ENCODE measurements at places on chromosomes 2 and 18.

DNA sequence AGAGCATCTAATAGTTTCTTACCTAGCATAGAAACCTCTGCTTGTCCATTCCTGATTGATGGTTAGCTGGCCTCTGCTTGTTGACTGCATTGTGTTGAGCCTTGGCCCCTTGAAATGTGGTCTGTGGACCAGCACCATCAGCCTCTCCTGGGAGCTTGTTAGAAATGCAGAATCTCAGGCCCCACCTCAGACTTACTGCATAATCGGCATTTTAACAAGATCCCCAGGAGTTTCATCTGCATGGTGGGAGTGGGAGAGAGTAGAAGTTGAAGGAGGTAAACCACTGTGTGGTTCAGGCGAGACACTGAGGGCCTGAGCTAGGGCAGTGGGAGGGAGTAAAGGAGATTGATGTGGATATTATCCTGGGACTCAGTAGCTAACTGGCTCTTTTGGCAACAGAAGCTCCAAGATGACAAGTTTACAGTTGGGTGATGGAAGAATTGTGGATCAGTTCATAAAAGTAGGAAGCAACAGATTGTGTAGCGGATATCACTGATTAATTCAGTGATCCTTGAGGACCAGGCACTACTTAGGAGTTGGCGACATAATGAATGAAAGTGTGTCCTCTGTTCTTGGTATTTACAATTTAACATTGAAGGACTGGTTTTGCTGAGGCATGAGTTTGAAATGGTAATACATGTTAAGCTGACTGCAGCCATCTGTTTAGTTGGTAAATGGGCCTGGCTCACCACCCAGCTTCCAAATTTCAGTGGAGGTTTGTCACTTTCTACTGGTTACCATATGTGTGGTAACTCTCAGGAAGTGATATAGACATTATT lies 20.9 kb downstream of the PHLPP1 start:
- DNase-seq = no peak

- DNase-seq = no peak
Observed at GRCh38 chr18:55326134-55326533, 261.9 kb downstream of the TCF4 start.

- DNase-seq = no peak
Observed at GRCh38 chr2:2152451-2152850, 178.6 kb downstream of the MYT1L start.

GRCh38 chr18:43665105-43665788 lies 388.0 kb upstream of the SYT4 start:
- no peak for DNase-seq

DNA sequence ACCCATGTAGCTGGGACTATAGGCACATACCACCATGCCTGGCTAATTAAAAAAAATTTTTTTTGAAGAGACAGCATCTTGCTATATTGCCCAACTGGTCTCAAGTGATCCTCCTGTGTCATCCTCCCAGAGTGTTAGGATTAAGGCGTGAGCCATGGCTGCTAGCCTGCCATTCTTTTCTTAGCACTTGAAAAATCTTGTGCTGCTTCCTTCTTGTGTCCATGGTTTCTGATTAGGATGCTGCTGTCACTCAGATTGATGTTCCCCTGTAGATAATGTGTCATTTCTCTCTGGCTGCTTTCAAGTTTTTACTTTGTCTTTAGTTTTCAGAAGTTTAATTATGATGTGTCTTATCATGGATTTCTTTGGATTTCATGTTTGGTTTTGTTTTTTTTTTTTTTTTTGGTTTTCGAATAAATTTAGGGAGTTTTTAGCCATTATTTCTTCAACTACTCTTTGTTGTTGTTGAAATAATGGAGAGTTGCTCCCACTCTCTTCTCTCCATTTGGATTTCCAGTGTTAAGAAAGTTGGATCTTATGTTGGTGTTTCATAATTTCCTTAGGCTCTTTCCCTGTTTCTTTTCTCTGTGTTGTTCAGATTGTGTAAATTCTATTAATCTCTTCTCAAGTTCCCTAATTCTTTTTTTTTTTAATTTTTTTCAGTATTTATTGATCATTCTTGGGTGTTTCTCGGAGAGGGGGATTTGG lies 2.5 kb downstream of the ATP9B start:
- peak; percentile 85 for DNase-seq

DNA sequence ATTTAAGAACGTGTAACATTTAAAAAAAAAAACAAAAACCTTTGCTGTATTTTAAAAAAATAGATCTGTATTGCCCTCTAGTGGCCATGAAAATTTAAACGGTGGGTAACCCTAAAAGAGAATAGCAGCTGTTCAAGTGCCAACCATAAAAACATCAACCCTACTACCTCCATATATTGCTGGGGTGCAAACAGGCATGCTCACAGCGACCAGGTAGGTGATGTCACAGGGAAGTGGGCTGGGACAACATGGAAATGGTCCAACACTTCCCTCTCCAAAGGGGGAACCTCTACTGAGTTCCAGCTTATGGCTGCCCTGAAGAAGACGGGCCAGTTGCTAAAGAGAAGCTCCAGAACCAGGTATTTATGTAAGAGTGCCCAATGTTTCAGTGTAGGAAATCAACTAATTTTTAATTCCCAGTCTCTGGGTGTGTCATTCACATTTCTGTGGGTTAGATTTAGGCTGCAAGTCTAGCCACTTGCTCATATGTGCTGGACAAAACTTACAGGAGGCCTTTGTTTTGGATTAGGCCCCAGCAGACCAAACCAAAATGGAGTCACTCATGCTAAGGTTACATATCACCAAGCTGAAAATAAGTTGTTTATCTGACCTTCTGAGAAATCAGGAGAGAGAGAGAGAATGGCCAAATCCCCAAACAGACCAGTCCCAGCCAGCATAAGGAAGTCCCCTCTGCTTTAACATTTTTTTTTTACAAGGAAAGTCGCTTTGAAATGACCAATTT lies 54.5 kb downstream of the SKA1 start:
- DNase-seq = peak; percentile 16

DNA sequence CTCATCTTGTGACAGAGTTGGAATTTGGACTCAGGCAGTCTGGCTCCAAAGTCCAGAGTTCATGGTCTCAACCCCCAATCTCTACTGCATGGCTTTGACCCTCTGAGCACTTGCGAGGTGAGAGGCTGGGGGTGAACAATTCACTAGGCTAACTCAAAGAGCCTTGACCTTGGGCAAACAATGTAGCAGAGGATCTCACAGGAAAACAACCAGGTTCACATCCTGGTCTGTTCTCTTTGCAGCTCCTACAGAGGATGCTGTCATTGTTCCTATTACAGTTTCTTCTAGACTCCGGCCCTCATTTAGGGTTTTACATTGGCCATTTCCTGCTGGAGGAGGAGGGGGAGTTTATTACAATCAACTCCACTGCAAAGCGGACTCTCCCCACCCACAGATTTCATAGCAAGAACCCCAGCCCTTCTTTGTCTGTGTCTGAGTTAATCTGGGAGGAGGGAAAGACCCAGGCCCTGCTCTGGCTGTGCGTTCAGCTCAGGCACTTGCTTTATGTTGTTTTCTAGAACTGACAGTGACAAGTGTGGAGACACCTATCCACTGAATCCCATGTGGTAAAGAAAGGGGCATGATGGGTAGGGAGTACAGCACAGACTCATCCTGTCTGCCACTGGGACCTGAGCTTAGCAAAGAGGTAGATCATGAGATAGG lies 101.6 kb downstream of the LBH start:
- DNase-seq = no peak

- DNase-seq = no peak
Observed at GRCh38 chr18:40215979-40216378, 1739.1 kb upstream of the PIK3C3 start.

DNA sequence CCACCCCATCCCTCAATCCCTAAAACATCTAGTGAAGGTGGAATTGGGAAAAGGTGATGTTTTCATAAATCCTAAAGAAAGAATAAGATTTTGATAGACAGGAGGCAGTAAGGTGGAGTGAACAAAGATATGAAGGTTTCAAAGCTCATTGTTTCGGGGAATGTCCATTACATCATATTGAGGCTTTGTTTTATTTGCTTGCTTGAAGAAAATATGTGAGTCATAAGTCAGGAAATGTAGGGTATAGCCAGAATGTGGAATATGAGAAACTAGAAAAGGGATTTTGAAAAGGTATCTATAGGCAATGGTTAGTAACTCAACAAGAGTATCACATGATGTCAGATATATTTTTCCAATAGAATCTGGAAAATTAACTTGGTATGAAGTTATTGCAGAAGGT lies 1178.5 kb upstream of the ACVR2A start:
- DNase-seq = no peak

- no peak for DNase-seq
Observed at GRCh38 chr2:18243816-18244215, 316.6 kb downstream of the RDH14 start.

DNA sequence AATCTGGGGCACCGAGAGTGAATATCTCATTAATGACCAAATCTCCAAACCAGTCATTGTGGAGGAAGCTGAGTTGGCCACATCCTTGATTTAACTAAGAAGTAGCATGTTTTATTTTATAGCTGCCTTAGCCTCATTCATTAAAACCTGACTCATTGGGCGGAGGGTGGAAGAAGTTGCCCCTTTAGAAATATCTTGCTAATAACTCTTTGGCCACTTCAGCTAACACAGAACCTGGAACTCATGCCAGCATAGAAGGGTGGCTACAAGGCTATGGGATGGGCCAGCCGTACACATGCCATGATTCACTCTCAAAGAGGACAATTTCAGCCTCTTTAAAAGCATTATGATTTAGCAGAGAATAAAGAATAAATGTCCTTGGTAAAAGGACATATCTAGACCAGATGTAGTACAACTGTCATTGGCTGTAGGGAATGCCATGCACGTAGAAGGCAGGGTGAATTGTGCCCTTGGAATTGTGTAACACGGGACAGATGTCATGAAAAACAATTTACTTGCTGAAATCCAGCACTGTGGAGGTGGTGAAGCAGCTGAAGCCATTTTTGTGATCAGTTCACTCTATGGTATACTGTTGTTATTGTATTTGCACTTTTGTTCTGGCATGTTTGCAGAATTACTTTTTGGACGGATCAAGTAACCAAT lies 330.0 kb downstream of the PLCL1 start:
- DNase-seq = no peak

DNA sequence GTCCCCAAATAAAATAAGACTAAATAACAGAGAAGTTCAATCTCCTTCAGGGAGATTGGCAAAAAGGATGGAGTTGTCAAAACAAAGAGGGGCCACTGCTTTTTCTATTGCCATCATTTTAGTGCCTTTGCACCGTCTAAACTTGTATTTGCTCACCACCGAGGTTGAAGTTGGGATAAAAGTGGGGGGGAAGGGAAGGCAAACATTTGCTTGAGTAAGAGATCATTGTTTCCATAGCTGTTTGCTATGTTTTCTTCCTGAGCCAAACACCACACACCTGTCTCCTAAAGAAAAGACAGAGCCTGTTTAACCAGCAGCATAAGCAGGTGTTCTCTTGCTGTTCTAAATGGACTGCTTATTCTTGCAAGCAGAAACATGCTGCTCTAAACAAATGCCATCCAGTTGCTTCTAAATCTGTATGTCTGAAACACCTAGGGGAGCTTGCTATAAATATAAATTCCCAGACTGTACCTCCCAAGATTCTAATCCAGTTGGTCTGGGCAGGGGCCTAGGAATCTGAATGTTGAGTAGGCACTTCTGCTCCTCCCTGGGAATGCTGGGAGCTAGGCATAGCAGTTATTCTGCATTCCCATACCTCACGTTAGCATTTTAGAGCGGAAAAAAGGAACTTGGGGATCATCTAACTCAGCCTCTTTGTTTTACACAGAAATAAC lies 179.4 kb upstream of the ARL4C start:
- no peak for DNase-seq

DNA sequence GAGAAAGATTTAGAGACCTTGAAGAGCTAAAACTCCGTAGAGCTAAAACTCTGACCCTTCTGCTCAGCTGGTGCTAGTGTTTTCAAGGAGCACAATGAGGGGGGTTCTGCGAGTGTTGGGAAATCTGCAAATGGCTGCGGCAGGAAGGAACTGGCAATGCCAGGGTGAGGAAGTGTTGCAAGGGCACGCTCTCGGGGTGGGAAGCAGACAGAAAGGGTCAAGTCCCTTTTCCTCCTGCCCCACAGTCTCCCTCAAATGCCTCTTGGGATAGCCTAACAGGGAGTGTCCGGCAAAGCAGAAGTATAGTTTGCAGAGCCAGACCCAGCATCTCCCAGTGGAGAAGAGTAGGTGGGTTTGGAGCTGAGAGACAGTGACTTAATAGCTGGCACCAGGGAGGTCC lies 60.5 kb downstream of the NCAPH start:
- DNase-seq = peak; percentile 63

GRCh38 chr2:122643725-122644329 lies 888.4 kb downstream of the TSN start:
- DNase-seq = no peak

GRCh38 chr2:27496357-27497287 lies at the start of gene GCKR:
GCKR (plus strand) TSS chr2:27496839; CDS start chr2:27496905, 66 bp downstream.
- DNase-seq = peak; percentile 76

GRCh38 chr18:61400716-61401115 lies 67.5 kb downstream of the CDH20 start:
- no peak for DNase-seq

- peak; percentile 6 for DNase-seq
Observed at GRCh38 chr2:86068136-86068588, 37.5 kb downstream of the POLR1A start.

DNA sequence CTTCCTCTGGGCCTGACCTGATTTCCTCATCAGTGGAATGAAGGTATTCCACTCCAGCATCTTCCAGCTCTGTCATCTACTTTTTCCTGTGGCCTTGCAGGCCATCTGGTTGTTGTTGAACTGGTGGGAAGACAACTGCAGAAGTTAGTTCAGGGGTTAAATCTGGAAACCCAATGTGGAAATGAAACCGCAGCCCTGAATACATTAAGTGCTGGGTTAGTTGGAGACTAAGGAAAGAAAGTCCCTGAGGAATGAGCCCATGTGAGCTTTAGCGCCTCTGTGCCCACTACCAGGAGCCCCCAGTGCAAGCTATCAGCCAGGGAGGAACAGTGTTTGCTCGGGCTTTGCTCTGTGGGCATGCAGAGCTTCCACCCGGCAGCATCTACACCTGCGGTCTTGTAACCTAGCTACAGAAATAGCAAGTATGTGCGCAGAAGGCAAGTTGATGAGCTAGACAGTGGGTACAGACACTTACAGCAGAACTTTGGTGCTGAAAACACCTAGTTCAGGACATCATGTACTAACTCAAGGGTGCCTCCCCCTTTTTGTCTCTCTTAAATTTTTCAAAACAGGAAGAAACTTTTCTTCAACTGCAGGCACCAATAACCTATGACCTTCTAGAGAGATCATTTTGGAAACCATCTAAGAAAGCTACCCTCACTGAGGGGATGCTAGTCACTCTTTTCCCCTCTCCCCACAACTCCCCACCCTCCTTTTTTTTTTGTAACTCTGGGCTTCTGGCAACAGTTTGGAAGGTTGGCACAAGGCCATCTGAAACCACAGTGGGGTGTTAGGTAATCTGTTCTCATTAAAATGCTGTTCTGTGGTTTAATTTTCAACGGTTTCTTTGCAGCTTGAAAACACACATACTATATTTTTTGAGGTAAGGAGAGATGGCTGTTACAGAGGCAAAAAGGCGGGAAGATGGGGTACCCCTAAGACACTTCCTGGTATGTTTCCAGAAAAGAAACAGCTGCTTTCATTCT lies 18.3 kb upstream of the CXCR4 start:
- peak; percentile 65 for DNase-seq

GRCh38 chr2:85283641-85284040 lies 44.1 kb downstream of the TGOLN2 start:
- no peak for DNase-seq

GRCh38 chr2:46537624-46538295 lies 58.4 kb downstream of the TMEM247 start:
- DNase-seq = peak; percentile 57

All from inflammatory macrophage treated with lipopolysaccharide for 4 hours (primary cell).